NCI-H2171 treated with DMSO at 0.1 percent for 48 hours (cell line): ENCODE measurements at places on chromosomes 12 and 14.

GRCh38 chr12:114780746-114781399, 96.9 kb upstream of the TBX3 start:
- no peak for DNase-seq

GRCh38 chr12:89472508-89472907, 52.1 kb downstream of the GALNT4 start:
- DNase-seq = no peak

GRCh38 chr12:82800185-82800584, 113.5 kb downstream of the TMTC2 start:
- peak; percentile 56 for DNase-seq

- peak; percentile 40 for DNase-seq
Observed at GRCh38 chr14:35292770-35293561, 784 bp downstream of the PSMA6 start.

DNA sequence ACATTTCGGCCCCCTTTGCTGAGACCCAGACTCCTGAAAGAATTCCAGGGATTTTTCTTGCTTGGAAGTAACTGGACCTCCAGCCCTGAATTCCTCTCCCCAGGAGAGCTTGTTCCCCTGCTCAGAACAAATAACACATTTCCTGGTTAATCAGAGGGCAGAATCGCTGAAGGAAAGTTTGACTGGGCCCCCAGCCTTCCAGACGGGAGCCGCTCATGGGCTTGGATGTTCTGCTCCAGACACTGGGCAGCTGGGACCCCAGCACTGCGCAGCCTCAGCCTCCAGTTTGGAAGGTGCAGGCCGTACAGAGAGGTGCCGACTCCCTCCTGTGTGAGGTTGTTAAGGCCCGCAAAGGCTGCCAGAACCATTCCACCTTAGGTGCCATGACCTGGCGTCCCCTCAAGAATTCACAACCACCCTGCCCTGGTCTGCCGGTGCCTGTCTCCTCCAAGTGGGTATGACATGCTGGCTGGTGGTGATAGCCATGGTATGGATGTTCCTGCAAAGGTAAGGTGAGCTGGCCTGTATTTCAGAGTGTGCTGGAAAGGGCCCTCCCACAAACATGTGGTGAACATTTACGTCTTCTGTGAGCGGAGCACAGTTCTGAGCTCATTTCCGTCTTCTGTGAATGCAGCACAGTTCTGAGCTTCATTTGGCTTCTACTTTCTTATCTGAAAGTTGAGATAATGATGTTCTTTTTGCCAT, 5.1 kb upstream of the LTBP2 start:
- no peak for DNase-seq

- DNase-seq = no peak
Observed at GRCh38 chr12:56785141-56785865, 22.2 kb downstream of the HSD17B6 start.

DNA sequence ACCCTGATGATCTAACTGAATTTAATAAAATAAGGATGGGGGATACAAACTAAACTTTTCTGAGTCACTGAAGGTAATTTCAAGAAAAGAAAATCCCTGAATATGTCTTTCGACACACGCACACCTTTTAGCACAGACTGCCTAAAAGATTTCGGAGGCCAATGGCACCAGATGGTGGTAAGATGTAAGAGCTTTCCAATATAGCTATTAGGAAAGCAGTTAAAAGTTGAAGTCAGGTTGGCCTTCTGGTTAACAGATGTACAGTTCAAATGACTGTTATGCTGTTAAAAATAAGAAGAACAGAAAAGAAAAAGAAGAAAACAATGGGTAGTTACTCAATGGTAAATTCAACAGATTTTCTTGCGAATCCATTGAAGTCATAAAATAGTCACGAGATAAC, 80.7 kb upstream of the KRR1 start:
- DNase-seq = peak; percentile 97

GRCh38 chr12:89732522-89732921, 23.9 kb upstream of the ATP2B1 start:
- no peak for DNase-seq

- no peak for DNase-seq
Observed at GRCh38 chr12:109467978-109468676, 9.0 kb downstream of the KCTD10 start.

DNA sequence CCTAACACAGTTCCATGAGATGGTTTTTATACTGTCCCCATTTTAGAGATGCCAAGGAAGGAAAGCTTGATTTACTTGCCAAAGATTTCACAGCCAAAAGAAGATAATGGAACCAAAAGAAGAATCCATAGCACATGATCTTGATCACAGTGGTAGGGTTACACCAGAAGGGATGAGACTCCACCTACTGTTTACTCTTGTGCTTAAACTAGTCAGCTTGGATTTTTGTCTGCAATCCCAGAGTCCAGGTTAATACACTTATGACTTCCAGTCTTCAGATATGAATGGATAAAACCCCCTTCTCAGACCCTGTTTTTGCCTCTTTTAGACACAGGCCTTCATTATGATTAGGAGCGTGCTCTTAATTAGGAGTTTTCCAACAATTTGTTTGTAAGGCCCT, 454.2 kb downstream of the AEBP2 start:
- DNase-seq = no peak

DNA sequence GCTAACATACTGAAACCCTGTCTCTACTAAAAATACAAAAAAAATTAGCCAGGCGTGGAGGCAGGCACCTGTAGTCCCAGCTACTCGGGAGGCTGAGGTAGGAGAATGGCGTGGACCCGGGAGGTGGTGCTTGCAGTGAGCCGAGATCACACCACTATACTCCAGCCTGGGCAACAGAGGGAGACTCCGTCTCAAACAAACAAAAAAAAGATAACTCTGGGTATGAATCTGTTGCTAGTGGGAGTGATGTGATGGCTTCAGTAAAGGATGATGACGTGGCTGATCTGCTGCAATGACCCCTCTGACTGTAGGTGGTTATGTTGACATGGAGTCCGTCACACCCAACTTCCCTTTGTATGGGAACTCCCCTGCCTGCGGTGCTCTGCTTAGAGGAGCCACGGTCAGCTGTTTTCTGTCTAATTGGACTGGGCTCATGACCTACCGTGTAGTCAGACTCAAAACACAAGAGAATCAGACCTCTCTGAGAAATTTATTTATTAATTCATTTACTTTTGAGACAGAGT, 59.1 kb upstream of the MED13L start:
- DNase-seq = no peak

- DNase-seq = no peak
Observed at GRCh38 chr12:99847936-99848335, 136.8 kb downstream of the ANKS1B start.

GRCh38 chr12:20148241-20148640, 220.1 kb upstream of the PDE3A start:
- no peak for DNase-seq

DNA sequence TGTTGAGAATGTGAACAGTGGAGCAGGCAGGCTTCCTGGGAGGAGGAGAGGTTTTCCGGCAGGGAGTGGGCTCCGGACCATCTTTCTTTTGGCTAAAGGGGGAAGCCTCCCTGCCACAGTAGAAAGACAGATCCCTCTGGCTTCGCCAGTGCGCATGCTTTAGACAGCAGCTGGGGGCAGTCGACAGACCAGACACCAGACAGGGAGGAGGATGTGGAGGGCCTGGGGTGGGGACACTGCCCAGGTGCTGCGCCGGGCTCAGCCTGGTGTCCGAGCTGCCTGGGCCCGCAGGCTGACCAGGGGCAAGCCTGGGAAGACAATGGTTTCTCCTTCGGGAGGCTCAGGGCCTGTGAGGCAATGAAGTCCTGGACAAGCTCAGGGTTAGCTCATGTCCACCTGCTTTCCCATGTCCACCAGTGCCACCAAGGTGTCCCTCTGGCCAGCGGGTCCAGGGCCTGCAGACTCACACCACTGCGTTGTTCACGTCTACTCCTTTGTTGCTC, 67.3 kb downstream of the PRIMA1 start:
- DNase-seq = no peak

DNA sequence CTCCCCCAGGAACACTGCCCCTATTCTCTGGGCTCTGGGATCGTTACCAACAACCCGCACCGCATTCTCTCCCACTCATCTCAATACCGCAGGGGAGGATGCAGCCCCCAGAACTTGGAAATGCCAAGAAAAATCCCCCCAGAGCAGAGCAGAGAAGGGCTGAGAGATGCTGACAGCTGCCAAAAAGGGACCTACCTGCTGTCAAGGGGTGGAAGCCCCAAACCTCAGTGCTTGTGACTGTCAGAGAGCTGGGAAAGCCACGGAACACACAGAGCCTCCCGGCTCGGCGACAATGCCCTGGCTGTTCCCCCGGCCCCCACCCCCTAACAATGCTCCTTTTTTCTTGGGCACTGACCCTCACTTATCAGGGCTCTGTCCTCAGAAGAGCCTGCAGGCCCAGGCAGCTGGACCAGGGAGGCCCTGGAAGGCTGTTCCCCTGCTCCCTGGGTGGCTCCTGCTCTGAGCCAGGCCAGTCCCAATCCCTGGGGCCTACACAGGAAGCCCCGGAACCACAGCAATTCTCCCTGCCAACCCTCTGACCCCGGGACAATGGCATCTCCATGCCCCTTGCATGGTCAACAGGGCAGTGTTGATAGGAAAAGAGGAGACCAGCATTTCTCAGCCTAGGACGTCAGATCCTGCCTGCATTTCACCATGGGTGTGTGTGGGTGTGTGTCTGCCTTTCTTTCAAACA, 78.9 kb downstream of the ITPK1 start:
- no peak for DNase-seq

DNA sequence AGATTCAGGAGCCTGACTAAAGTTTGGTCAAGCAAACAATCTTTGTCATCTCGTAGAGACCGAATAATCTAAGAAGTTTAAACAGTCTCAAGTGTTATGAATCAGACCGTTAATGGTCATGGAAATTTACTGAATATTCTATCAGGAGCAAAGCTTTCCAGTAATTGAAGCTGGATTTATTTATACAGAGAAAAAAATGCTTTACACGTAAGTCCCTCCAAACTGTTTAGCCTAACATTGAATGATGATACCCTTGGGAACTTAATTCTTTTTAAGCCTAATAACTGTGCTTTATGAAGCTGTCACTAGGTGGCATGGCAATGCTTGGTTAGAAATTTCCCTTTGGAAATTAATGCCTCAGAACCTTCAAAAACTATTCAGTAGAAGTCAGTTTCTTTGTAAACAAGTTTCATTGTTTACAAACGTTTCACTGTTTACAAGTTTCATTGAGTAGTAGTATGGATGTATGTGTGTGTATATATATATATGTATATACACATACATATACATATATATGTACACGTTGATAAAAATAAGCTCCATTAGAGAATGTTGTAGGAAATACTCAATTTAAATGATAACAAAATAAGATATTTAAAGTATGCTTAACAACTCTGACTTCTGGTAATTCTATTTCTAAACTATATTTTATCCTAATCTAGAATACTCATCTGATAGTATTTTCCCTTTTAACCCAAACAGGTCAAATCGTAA, 32.1 kb downstream of the DEPDC4 start:
- peak; percentile 60 for DNase-seq

- DNase-seq = no peak
Observed at GRCh38 chr12:27861428-27862167, 81.6 kb upstream of the MANSC4 start.

DNA sequence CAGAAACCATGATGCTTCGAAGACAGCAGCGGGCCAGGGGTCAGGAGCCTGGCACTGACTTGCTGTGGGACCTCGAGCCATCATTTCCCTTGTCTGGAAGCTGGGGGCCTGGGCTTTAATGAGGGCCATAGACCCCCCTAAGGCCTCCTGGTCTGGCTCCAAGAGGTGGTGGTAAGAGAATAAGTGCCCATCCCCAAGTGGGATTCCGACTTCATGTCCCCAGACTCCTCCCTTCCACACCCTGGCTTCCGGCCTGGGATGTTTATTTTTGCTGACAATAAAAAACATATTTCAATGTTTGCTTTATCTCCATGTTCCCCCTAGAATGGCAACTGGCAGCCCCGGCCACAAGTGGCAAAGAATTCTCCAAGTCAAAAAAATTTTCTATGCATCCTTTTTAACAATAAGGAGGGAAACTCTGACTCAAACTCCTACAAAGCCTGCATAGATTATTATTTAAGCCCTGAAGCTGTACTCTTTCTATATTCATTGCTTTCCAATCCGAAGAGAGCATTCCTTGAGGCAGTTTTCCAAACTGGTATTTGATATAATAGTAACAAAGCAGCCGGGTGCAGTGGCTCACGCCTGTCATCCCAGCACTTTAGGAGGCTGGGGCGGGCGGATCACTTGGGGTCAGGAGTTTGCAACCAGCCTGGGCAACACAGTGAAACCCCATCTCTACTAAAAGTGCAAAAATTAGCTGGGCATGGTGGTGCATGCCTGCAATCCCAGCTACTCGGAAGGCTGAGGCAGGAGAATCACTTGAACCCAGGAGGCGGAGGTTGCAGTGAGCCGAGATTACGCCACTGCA, 84.0 kb downstream of the ITPK1 start:
- DNase-seq = no peak

DNA sequence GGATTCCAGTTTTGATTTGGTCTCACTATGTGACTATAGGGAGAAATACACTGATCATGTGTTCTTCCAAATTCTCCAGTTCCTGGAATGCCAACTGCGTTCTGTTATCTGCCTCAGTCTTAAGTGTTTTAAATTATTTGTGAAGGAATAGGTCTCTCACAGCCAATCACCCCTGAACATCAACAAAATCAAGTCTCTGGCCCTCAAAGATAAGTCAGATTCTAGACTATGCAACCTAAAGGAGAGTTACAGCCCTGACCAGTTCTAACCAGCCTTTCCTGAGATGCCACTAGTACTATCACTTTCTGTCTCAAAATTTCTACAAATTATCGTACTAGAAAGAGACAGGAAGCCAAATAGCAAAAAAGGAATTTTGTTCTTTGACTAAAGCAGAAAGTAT, 22.3 kb downstream of the ZFC3H1 start:
- DNase-seq = no peak

- no peak for DNase-seq
Observed at GRCh38 chr12:114547636-114548035, 136.3 kb downstream of the TBX3 start.

DNA sequence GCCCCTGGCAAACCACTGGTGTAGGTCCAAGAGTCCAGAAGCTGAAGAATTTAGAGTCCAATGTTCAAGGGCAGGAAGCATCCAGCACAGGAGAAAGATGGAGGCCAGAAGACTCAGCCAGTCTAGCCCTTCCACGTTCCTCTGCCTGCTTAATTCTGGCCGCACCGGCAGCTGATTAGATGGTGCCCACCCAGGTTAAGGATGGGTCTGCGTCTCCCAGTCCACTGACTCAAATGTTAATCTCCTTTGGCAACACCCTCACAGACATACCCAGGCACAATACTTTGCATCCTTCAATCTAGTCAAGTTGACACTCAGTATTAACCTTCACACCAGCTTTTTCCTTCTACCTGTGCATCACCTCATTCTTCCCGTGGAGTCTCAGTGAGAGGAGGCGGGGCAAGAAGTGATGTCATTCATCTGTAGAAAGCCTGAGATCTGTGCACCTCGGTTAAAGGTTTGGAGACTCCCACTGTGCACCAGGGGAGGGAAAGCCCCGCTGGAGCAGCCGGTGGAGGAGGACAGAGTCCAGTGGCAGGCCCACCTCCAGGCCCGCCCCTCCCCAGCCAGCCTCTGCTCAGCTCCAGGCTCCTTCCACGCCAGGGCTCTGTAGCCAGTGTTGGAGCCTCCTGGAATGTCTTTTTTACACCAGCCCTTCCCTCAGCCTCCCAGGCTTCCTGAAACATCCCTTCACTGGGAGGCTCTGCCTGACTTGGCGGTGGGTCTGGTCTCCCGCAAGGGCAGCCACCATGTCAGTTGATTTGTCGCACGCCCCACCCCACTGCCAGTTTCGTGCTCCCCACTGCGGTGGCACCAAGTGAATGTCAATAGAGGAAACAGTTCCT, 80.1 kb upstream of the DYNC1H1 start:
- DNase-seq = no peak
